H54 (cell line): ENCODE measurements at places on chromosomes 16 and 17.

- no peak for DNase-seq
Observed at GRCh38 chr17:77164483-77165091, 23.8 kb downstream of the SEC14L1 start.

GRCh38 chr16:21263640-21264570 is 14.2 kb downstream of the CRYM start:
- DNase-seq = no peak

- DNase-seq = no peak
Observed at GRCh38 chr17:76935331-76935730, 67.1 kb downstream of the MGAT5B start.

DNA sequence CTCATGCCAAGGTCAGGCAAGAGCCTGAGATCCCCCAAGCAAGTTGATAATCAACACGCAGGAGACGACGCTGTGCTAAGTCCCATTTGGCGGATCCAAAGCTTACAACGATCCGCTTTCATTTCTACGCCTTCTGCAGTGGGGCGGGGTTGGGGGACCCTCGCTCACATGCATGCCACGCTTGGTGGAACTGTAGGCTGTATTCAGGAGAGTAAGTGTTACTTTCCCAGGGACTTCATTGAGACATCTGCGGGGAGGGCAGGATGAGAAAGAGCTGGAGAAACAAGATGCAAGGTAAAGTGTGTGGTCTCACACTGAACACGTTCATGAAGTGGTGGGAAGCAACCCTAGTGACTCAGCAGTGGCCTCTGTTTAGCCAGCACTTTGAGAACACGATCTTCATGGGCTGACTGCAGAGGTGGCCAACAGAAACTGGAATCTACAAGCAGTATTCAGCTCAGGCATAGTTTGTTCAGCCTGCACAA is 100.5 kb downstream of the XYLT1 start:
- no peak for DNase-seq

DNA sequence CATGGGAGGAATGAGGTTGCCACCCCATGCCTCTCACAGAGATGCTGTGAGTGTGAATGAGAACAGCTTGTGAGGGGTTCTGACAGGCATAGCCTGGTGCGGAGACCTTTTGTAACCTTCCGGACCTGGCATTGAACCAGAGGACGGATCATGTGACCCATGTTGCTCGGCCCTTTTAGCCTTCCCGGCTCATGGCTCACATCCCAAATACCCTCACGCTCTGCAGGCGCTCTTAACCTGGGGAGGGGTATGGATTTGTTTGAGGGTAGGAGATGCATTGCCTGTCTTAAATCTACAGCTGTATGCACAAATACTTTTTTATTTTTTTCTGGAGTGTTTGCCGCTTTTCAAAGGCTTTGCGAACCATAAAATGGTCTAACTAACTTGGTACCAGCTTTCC is 102.4 kb upstream of the CRHR1 start:
- DNase-seq = no peak

DNA sequence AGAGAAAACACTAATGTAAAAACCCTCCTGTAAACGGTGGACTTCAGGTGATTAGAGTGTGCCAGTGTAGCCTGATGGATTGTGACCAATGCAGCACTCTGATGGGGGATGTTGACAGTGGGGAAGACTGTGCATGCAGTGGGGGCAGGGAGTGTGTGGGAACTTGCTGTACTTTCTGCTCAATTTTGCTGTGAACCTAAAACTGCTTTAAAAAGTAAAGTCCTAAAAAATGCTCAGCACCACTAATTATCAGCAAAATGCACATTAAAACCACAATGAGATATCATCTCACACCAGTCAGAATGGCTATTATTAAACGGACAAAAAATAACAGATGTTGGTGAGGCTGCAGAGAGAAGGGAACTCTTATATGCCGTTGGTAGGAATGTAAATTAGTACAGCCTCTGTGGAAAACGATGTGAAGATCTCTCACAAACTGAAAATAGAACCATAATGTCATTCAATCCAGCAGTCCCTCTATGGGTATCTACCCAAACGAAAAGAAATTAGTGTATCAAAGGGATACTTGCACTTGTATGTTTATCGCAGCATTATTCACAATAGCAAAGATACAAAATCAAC is 9.7 kb upstream of the ULK2 start:
- no peak for DNase-seq

- DNase-seq = no peak
Observed at GRCh38 chr16:53083119-53083518, 28.3 kb downstream of the CHD9 start.

GRCh38 chr17:17824119-17824782 is 12.5 kb downstream of the SREBF1 start:
- DNase-seq = no peak

DNA sequence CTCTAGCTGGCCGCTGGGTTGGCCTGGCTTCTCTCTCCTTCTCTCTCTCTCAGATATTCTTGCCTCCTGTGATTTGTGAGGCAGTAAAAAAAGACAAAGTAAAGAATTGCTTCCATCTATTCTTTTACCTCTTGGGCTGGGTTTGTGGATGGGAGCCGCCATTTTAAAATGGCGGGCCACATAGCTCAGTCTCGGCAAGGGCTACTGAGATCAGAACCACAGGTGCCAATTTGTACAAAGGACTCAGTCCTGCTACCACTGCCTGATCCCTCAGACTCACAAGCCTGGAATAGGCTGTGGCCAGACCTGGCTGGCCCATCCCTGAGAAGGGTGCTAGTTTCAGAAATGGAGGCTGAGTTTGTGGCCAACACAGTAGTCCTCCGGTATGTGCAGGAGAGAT is 24.1 kb downstream of the NOD2 start:
- no peak for DNase-seq

DNA sequence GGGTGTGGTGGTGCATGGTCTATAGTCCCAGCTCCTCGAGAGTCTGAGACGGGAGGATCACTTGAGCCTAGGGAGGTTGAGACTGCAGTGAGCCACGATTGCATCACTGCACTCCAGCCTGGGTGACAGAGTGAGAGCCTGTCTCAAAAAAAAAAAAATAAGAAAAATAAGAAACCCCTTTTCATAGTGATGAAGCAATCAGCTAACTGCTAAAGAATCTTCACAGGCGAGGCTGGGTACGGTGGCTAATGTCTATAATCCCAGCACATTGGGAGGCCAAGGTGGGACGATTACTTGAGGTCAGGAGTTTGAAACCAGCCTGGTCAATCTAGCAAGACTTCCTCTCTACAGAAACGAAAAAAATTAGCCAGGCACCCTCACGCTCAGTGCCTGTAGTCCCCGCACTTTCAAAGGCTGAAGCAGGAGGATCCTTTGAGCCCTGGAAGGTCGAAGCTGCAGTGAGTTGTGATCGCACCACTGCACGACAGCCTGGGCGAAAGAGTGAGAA is 760 bp downstream of the SLFN12L start:
- no peak for DNase-seq

- no peak for DNase-seq
Observed at GRCh38 chr17:53736516-53737240, 86.0 kb upstream of the KIF2B start.

DNA sequence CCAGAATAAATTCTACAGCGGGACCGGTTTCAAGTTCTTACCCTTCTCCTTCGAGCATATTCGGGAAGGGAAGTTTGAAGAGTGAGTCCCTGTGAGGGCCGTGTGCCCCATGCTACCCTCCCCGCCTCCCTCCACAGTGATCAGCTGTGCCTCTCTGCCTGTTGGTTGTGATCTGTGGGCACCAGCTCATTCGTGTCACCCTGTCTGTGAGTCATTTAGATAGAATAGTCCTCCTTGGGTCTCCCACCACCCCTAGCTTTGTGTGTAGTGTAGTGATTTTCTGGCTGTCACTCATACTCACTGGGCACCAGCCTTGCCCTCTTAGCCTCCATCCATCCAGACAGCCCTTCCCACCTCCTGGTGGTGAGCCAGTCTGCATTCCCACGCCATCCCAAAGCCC is 15.0 kb upstream of the NAGLU start:
- no peak for DNase-seq

DNA sequence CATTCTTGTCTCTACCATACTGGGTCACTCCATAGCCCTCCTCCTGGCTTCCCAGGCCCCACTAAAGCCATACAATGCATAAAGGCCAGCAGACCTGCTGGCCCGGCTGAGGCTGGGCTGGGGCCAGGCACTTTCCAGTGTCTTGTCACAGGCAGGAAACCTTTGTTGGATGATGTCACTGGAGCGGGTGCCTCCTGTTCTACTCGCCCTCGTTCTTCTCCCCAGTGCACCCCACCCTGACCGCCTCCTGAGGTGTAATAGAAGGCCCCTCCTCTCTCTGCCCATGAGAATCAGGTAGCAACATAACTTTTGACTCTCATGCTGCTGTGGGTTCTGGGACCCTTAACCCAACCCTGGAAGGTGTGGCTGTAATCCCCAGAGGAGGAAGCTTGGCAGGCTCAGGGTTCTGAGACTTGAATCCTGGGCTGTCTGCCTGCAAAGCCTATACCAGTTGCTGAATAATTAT is 54.2 kb upstream of the IL34 start:
- DNase-seq = no peak

DNA sequence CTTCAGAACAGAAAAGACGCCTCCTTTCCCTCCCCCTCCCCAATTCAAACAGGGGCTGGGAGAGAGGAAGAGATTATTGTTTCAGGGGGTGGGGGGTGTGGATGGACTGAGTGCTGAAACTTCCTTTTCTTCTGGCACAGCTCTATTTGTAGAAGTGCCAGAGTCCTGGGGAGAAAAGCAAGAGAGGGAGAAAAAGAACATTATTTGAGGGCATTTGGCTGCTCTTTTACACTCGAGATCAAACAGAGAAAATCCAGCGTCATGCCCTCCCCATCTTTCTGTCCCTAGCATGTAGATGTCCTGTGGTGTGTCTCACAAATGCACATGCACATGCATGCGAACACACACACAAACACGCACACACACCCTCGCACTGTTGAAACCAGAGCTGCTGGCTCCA is 13.0 kb downstream of the ARL4D start:
- DNase-seq = no peak

GRCh38 chr17:51402899-51403298 is 142.6 kb downstream of the UTP18 start:
- no peak for DNase-seq

DNA sequence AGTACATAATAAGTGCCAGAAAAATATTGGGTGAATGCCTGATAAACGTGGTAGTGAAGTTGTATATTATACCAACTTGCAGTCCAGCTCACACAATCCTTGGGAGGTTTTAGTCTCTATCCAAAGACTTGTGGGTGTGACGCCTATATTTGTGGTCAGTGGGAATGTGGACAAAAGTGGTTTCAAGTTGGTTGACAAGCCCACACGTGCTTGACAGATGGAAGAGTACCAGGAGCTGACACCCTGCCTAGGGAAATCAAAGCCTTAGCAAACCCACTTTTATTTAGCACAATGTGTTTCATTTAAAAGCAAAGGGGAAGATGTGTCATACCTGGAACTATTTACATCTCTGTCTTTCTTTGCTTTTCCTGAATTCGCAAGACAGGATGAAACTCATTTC is 79.0 kb downstream of the CA10 start:
- DNase-seq = no peak

DNA sequence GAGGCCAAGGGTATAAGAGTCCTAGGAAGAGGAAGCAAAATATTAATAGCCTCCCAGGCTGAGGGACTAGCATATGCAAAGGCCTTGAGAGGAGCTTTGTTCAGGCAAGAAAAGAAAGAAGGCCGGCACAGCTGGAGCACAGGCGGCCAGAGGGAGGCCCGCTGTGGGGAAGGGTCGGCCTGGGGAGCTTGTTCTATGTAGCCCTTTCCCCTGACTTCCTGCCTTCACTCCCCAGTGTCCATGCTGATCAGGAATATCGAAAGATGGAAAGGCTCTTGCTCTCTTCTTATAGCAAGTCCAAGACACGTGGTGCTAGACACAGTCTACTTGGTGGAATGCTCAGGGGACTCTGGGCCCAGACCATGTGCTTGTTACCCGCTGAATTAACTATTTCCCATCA is 27.4 kb upstream of the HAS3 start:
- no peak for DNase-seq

DNA sequence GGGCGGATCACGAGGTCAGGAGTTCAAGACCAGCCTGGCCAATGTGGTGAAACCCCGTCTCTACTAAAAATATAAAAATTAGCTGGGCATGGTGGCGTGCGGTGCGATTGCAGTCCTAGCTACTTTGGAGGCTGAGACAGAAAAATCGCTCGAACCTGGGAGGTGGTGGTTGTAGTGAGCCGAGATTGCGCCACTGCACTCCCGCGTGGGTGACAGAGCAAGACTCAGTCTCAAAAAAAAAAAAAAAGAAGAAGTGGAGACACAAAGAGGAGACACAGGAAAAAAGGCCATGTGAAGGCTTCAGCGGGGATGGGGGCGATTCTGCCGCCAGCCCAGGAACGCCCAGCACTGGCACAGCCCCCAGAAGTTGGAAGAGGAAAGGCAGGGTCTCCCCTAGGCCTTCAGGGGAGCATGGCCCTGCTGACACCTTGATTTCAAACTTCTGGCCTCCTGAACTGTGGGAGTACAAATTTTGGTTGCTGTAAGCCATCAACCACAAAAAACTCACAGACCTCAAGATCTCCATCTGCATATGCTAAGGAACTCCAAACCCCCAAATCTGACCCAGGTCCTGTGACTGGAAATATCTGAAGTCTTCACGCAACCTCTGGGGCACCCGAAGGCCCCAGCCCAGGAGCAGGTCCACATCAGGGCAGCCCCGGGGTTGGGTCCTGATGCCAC is 7.0 kb downstream of the SGSH start:
- no peak for DNase-seq

GRCh38 chr17:83062011-83062817 is 17.2 kb upstream of the METRNL start:
- no peak for DNase-seq

DNA sequence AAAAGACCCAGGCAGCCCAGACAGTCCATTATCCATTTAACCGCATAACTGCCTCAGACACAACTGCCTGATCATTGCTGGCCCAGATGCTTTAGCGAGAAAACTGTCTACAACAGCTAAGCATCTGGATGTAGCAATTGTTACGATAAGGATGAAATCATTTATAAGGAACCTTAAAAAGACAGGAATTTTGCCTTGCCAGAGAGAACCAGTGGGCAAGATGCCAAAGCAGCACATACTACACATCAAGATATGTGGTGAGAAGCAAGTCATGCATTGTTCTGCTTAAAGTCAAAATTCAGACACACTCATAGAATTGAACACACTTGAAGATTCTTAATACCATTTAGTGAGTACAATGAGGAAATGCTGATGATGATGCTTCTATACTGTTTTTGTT is 1525.3 kb downstream of the CDH8 start:
- DNase-seq = no peak
